ENCODE measurements at places on chromosomes 7 and 10. TPM values are rescaled to one million over a fixed set of nuclear protein-coding genes. Genes with fewer than 3 reads are reported as not detected.

DNA sequence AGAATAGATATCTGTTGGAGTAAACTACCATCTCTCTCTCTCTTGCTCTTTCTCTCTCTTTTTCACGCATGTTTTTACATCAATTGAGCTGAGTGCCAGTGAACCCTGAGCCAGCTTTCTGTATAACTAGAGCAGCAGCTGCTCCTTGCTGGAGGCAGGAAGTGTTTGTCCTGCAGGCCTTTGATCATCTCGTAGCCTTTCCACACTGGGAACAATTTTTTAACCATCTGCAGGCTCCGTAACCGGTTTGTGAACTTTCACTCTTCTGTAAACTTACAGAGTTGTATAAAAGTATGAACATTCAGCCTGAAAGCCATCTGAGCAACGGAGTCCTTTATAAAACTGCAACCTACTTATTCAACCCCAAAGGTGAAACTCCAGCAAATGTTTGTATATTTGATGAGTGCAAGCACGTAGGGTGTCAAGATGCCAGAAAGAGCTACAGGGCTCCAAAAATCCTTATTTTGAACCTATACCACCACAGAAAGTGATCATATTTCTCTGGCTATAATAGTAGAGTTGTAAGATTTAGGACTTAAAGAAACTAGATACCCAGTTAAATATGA, 162.8 kb upstream of the NFE2L3 start:
- no peaks in the 10 kb centered on the region for H3K4me1 ChIP-seq
- no peak overlapping the region for H3K4me3 ChIP-seq
- no peaks in the 10 kb centered on the region for H3K27me3 ChIP-seq

- H3K4me3 ChIP-seq: no peak overlapping the region
- no peak overlapping the region for H3K27ac ChIP-seq
- no peaks in the 10 kb centered on the region for H3K27me3 ChIP-seq
- no peaks in the 10 kb centered on the region for H3K4me1 ChIP-seq
These were observed 271.7 kb downstream of the ANKRD7 start for GRCh38 chr7:118496138-118496644.

The SEC23IP gene
- total RNA-seq: 33.2 TPM

The TRIM56 gene
- total RNA-seq: 72.3 TPM

DNA sequence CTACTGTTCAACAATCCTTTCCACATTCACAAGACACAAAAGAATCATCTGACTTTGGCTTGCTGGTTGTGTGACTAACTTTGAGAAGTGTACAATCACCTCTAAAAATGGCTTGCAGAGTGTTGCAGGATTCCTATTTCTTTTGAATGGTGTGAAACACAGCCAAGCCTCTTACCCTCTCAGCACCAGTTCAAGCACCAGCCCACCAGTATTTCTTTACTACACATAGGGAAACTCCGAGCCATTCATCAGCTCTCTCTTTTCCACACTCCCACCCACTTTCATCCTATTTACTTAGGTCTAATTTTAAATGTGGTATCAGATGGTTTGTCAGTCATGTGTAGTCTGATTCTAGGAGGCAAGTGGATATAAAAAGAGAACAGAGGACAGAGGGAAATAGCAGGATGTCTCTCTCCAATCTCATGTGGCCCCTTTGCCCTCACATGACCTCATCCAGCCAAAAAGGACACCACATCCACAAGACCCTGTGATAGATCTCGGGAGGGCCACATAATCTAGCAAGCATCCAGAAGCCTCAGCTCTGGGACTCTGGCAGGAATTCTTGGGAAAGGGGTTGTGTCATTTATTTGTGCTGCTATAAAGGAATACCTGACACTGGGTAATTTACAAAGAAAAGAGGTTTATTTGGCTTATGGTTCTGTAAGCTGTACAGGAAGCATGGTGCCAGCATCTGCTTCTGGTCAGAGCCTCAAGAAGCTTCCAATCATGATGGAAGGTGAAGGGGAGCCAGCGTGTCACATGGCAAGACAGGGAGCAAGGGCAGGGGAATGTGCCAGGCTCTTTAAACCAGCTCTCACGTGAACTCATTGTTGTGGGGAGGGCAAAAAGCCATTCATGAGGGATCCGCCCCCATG, 66.8 kb upstream of the NEBL start:
- H3K4me1 ChIP-seq: no peaks in the 10 kb centered on the region
- H3K27me3 ChIP-seq: no peaks in the 10 kb centered on the region
- no peak overlapping the region for H3K27ac ChIP-seq

The MARCHF5 gene
- total RNA-seq: 31.5 TPM

- H3K36me3 ChIP-seq: no peaks in the 10 kb centered on the region
- no peak for DNase-seq
- no peaks in the 10 kb centered on the region for H3K4me1 ChIP-seq
- no peak overlapping the region for H3K4me3 ChIP-seq
These were observed 199.9 kb upstream of the FAM3C start for GRCh38 chr7:121595758-121596696.

DNA sequence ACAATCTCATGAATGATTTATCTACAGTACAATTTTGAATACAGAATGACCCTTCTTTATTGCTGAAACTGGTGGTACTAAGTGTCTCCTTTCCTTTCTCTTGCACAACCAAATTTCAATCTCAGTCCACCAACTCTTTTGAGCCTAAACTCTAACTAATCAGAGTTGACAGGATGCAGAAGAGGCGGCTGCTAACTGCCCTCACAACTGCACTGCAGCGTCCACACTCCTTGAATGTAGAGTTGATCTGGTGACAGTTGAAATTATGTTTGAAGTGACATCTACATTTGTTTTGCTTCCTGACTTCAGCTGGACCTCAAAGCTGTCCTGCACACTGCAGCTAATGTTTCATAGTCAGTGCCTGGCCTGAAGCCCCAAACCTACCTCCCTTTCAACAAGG, 139.6 kb downstream of the ZMYND11 start:
- H3K4me1 ChIP-seq: no peaks in the 10 kb centered on the region
- no peak overlapping the region for H3K27ac ChIP-seq
- H3K4me3 ChIP-seq: no peak overlapping the region

DNA sequence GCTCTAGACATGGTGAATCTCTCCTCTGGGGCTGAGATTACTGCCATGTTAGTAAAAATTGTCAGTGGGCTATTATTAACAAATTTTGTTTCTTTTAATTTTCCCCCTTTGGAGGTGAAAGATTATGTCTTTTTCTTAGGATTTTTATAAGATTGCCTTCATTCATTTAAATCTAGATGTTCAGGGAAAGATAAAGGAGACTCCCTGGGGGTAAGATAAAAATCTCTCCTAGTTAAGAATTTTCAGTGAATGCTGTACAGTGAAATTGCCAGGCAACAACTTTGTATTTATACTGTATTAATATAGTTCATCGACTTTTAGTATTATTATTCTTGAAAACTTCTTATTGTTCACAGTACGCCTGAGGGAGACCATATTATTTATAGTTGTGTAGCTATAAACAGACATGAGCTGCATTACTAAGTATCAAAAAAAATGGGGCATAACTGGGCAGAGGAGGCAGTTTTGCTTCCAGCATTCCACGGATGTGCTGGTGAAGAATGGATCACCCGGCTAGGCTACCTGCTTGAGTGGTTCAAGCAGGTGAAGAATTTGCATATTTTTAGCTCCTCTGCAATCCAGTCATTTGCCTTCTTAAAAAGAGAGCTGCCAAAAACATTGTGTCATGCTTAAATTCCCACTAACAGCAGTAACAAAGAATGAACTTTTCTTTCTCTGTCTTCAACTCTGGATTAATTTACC, 552.1 kb downstream of the DNAJB9 start:
- H3K27me3 ChIP-seq: no peaks in the 10 kb centered on the region
- no peak for DNase-seq
- H3K36me3 ChIP-seq: no peaks in the 10 kb centered on the region
- no peaks in the 10 kb centered on the region for H3K4me1 ChIP-seq
- no peak overlapping the region for H3K27ac ChIP-seq

The SHH gene
- not detected for total RNA-seq

GRCh38 chr10:89327803-89328441, at the start of gene IFIT3:
Gene IFIT3 (plus strand): TSS chr10:89327997. CDS start chr10:89328074, 77 bp downstream.
- H3K27ac ChIP-seq: peak within 1 kb of the TSS; percentile 96
- H3K36me3 ChIP-seq: no peaks in the 10 kb centered on the region
- peaks cover 23% of the 10 kb centered on the region for H3K4me1 ChIP-seq

The PNLIPRP2 gene
- not detected for total RNA-seq

The CLDN4 gene
- 602 TPM for total RNA-seq

DNA sequence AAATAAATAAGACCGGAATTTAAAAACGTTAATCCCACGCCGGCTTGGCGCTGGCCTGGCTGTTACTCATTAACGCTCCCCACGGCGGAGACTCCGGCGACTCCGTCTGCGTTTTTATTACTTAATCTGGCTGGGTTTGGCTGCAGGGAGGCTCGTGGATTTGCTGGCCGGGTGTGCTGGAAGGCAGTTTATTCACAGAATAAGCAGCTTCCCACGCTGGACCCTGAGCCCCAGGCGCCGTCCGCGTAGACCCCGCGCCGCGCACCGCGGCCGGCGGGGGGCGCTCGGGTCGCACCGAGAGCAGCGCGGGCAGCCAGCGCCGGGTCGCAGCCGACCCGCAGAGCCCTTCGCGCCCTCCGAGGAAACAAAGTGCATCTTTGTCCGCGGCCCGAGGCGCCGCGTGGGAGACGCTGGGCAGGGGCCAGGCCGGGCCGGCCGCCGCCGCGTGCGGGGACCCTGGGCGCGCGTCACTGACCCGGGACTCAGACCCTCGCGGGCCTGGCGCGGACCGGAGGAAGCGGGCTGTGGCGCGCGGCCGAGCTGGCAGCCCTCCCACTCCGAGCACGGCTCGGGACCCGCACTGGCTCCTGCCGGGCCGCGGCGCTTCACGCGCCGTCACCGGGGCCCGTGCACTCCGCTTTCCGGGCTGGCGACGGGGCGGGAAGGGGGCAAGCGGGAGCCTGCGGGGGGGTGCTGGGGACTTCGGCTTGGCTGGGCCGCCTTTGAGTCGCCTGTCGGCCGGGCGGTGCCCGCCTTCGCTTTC, 587 bp upstream of the GRK5 start:
- H3K27ac ChIP-seq: peak overlapping the region; percentile 32
- no peaks in the 10 kb centered on the region for H3K36me3 ChIP-seq
- no peaks in the 10 kb centered on the region for H3K27me3 ChIP-seq
- peaks cover 32% of the 10 kb centered on the region for H3K4me1 ChIP-seq
- no peak for DNase-seq

DNA sequence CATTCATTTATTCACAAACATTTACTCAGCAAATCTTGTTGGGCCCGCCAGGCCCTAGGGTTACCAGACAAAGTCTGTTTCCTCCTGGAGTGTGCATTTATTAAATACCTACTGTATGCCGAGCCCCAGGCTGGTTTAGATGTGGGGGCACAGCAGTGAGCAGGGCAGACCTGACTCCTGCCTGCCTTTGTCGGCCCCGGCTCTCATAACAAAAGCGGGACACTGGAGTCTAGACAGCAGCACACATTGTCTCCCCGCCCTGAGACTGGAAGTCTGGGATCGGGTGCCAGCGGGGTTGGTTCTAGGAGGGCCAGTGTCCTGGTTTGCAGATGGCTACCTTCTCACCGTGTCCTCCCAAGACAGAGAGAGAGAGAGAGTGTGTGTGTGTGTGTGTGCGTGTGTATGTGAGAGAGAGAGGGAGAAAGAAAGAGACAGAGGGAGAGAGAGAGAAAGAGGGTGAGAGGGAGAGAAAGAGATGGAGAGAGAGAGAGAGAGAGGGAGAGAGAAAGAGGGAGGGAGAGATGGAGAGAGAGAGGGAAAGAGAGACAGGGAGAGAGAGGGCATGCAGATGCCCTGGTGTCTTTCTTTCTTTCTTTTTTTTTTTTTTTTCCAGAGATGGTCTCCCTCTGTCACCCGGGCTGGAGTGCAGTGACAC, 25.9 kb downstream of the ELFN1 start:
- H3K27ac ChIP-seq: no peak overlapping the region
- H3K4me1 ChIP-seq: no peaks in the 10 kb centered on the region
- no peak for DNase-seq
- peaks cover 100% of the 10 kb centered on the region for H3K27me3 ChIP-seq
- no peak overlapping the region for H3K4me3 ChIP-seq

The GRM3 gene
- total RNA-seq: not detected

The ANXA8L1 gene
- total RNA-seq: 185 TPM

The HOXA2 gene
- 6.5 TPM for total RNA-seq

DNA sequence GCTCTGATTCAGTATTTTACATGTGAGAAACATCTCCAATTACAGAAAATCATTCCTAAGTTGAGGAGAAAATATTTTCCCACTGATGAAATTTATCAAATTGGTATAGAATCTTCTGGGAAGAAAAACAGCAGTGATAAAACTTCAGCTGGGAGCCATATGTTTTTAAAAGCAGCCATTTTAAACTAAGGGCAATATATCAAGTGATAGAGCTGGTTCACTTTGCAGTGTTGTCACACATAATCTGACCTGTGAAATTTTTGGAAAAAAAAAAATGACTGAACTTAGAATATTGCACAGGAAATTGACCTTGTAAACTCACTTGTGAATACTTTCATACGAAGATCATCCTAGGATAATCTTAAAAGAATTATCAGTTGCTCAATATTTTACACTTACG, 10.5 kb upstream of the EZH2 start:
- 0 out of 2 replicates have a peak, but pooled peaks cover 4% of the 10 kb centered on the region for H3K4me1 ChIP-seq
- no peaks in the 10 kb centered on the region for H3K27me3 ChIP-seq
- H3K27ac ChIP-seq: no peak overlapping the region
- no peak overlapping the region for H3K4me3 ChIP-seq
- no peak for DNase-seq

- H3K27me3 ChIP-seq: no peaks in the 10 kb centered on the region
- H3K36me3 ChIP-seq: no peaks in the 10 kb centered on the region
- H3K4me3 ChIP-seq: no peak overlapping the region
These were observed 128.7 kb downstream of the DYNC1I1 start for GRCh38 chr7:95901006-95901405.

GRCh38 chr7:44964384-44964830, 14.4 kb downstream of the MYO1G start:
- H3K27me3 ChIP-seq: no peaks in the 10 kb centered on the region
- peaks cover 21% of the 10 kb centered on the region for H3K4me1 ChIP-seq
- no peak for DNase-seq
- no peak overlapping the region for H3K27ac ChIP-seq
- H3K36me3 ChIP-seq: no peaks in the 10 kb centered on the region

- H3K27ac ChIP-seq: no peak overlapping the region
- no peak overlapping the region for H3K4me3 ChIP-seq
- H3K4me1 ChIP-seq: peaks cover 11% of the 10 kb centered on the region
- H3K36me3 ChIP-seq: no peaks in the 10 kb centered on the region
- no peaks in the 10 kb centered on the region for H3K27me3 ChIP-seq
- DNase-seq: no peak
These were observed 238.1 kb downstream of the CAMK1D start for GRCh38 chr10:12587451-12587888.

GRCh38 chr10:78859266-78859665, 209.5 kb upstream of the ZMIZ1 start:
- peak; percentile 26 for DNase-seq
- peaks cover 11% of the 10 kb centered on the region for H3K4me1 ChIP-seq
- no peaks in the 10 kb centered on the region for H3K36me3 ChIP-seq
- H3K27me3 ChIP-seq: no peaks in the 10 kb centered on the region
- no peak overlapping the region for H3K27ac ChIP-seq

DNA sequence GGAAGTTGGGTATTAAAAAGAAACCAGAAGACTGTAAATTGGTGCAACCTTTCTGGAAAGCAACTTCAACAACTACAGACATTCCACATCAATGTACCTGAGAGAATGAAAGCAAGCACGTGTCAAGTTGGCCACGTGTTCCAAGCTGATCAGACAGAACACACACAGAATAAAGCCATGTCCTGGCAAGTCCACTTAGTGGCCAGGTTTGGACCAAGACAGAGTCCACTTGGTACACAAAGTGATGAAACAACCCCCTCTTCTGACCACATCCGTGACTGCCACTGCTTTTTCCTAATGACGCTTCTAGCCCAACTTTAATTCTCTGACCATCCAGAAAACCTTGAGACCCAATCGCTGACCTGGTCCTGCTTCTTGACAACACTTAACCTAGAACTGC, 109.4 kb downstream of the ABLIM1 start:
- H3K4me1 ChIP-seq: peaks cover 16% of the 10 kb centered on the region
- no peak for DNase-seq
- H3K27ac ChIP-seq: no peak overlapping the region
- H3K36me3 ChIP-seq: no peaks in the 10 kb centered on the region
- no peaks in the 10 kb centered on the region for H3K27me3 ChIP-seq
